ENCODE measurements at places on chromosomes 12 and 14.

DNA sequence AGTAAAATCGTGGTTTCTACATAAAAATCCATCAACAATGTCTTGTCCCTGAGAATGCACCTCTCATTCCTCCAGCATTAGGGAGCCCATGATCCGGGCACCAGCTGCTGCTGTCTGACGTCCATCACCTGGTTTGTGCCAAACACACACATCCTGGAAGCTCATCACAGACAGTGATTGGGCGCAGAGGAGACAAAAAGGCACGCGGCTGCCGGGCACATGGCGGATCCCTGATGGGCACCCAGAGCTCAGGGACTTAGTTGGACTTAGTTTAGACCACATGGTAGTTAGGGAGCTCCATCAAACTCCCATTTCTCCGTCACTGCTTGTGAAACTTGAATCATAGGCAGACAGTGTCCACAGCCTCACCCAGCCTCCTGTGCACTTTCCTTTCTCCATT is 1059.3 kb downstream of the TMEM121 start:
- DNase-seq: no peak

DNA sequence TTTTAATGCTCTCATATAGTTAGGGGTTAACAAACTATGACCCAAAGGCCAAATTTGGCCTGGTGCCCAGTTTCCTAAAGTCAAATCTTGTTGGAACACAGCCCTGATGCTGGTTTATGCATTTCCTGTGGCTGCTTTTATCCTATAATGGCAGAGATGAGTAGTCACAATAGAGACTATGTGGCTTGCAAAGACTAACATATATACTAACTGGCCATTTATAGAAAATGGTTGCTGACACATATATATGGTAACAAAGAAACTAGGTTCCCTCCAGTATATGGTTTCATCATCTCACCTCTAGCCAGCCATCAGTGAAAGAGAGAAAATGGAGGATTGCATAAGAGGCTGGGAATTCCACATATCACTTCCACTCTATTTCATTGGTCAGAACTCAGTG is 10.8 kb downstream of the NAV3 start:
- DNase-seq: no peak

DNA sequence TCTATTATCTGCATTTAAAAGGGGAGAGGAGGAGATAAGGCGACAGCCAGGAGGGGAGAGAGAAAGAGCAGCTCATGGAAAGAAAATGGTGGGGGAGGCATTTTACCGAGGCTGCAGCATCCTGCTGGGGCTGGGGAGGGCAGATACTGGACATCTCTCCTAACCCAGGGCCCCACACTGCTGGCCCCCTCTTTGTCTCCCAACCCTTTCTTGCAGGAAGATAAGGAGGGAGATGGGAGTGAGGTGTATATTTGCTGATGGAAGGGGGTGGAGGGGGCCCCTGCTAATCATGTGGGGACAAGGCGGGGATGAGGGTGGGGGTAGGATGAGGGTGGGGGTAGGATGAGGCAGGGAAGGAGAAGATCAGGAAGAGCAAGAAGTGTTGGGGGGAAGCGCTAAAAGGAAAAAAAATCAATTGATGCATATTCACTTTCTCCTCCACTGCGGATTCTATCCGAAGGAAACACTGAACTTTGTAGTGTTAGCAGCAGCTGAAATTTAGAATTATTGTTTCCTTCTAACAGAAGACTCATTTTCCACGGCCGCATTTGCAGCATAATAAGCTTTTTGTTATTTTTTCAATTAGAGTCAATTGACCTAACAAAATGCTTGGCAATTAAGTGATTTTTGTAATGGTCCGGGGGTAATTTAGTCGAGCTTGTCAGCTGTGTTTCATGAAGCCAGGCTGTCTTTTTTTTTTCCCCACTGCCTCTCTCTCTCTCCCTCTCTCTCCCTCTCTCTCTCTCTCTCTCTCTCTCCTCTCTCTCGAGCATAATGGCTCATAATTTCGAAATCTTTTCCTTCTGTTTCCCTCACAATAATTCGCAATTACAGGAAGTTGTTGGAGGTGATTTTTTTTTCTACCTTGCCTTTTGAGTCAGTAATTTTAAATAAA is 1134.6 kb downstream of the BCL11B start:
- DNase-seq: no peak

GRCh38 chr12:109250523-109250922 is 58.6 kb downstream of the FOXN4 start:
- DNase-seq: no peak

GRCh38 chr14:63510538-63510937 is 32.6 kb downstream of the PPP2R5E start:
- no peak for DNase-seq

DNA sequence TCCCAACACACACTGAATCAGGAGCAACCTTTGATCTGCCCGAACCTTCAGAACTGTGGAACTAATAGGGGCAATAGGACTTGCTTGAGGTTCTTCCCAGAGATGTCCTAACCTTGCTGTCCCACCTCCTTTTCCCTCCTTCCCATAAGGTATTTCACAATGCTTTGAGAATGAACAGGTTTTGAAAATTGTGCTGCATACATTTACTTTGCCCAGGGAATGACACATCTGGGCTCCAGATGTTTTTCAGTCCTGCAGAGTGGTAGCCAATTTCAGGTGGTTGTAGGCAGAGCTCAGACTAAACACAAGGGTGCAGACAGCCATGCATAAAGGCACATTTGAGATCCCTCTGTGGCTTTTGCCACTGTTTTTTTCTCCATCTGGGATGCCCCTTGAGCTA is 206.7 kb upstream of the PWP1 start:
- no peak for DNase-seq

GRCh38 chr12:102022286-102022685 is 39.5 kb downstream of the WASHC3 start:
- DNase-seq: no peak

DNA sequence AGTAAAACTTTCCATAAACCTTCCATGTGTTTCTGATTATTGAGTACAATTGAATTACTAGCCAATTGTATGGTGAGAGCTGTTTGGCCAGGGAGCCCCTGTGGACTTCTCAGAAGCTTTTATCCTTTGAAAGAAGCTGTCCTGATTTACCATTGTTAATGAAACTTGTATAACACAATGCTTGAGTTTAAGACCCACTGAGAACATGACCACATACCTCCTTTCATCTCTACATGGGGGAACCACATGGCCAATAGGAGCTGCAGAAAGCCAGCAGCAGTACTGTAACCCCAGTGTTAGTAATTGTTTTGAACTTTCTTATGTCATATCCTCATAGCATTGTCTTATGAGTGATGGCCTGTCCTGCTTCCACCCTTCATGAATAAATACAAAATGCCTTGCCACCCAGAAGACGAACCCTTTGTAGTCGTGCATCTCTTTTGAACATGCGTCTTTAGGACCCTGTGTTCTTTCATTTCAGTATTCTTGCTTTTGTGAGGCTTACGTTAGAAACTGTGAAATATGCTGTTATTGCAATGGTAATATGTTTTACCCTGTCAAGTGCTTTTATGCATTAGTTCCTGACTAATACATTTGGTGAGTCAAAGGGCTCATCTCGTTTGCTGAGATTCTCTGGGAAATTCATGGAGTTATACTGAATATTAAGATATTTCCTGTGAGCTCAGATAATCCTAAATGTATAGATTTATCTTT is 815.7 kb downstream of the NRXN3 start:
- DNase-seq: no peak

GRCh38 chr14:99250636-99251208 is 21.3 kb downstream of the BCL11B start:
- no peak for DNase-seq

GRCh38 chr14:105019861-105020814 is 745 bp downstream of the CDCA4 start:
- peak; percentile 30 for DNase-seq

DNA sequence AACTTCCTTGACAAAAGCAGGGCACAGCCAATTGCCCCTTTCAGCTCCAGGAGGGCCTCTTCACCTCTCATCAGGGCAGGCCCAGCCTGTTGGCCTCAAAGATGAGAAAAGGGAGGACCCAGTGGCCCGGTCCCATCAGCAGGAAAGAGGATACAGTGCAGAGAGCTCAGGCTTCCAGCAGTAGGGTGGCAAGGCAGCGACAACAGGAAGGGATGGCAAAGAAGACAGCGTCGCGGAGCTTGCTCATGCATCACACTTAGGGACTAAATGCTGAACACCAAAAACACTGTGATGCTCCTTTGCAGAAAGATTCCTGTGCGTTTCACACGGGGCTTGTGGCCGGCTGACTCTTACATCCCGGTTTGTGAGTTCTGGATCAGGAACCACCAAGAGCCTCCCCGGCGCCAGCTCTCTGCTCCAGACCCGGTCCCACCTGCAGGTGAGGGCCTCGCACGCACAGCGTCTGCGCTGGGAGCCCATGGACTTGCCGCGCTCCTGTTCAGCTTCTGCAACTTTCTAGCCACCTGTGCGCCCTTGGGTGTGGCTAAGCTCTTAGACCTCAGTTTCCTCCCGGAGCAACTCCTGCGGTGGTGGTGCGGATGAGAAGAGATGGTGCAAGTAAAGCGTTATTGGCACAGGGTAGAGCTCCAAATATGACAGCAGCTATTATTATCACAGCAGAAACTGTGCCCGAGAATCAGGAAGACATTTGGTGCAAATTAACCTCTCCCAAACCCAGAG is 15.3 kb upstream of the BCL7A start:
- no peak for DNase-seq

- DNase-seq: no peak
Observed at GRCh38 chr12:68240079-68240478, 13.3 kb downstream of the IL22 start.

DNA sequence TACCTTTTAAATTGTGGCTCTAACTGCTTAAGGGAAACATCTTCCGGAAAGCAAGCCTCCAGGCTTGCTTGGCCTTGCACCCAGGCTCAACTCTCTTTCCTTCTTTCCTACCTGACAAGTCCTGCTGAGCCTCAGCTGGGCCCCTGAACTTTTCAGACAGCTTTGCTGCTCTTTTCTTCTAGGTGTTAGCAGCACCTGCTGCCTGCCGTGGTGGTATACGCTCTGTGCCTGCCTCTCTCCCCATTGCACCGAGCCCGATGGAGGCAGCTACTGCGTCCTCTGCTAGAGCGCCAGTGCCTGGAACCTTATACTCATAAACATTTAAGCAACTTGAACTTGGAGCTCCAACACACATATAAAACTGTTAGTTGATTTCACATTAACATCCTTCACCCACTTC is 195.7 kb downstream of the ANO6 start:
- no peak for DNase-seq

DNA sequence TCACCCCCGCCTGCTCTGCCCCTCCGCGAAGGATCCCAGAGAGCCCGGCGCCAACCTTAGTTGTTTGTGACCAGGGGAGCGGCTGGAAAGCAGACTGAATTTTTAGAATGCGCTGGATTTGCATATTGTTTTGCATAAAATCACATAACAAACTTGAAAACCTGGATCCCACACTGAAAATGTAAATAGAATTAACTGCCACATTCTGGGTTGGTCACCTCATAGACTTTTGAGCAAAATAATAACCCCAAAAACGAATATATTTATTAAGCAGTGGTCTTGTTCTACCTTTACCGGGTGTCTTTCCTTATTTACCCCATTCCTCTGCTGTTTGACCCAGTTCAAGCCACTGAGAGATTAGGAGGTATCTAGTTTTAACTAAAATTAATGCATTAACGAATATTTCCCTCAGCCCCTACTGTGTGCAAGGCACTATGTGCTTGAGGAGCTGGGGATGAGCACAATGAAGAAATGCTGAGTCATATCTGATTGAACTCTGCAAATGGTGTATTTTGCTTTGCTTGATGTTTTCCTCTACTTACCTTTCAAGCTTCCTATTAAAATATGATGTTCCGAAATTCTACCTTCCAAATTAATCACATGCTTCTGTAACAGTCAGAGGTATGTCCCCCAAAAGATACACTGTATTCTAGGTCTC is 438 bp upstream of the EGLN3 start:
- DNase-seq: no peak

DNA sequence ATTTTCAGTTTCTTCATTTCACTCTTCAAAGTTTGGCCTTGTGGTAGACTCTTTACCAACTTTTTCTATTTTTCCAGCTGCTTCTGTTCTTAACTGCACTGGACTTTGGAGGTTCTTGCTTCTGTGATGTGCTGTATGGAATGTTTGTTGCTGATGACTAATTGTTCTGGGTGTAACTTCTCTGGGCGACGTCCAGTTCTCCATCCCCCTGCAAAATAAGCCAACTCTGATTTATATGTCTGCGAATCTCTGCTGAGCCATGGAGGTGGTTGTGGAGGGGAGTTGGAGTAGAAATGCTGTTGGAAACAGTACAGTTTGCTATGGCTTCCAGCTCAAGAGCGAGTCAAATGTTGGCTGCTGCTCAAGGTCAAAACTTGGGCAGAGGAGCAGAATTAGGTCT is 113.9 kb upstream of the DYRK2 start:
- no peak for DNase-seq

DNA sequence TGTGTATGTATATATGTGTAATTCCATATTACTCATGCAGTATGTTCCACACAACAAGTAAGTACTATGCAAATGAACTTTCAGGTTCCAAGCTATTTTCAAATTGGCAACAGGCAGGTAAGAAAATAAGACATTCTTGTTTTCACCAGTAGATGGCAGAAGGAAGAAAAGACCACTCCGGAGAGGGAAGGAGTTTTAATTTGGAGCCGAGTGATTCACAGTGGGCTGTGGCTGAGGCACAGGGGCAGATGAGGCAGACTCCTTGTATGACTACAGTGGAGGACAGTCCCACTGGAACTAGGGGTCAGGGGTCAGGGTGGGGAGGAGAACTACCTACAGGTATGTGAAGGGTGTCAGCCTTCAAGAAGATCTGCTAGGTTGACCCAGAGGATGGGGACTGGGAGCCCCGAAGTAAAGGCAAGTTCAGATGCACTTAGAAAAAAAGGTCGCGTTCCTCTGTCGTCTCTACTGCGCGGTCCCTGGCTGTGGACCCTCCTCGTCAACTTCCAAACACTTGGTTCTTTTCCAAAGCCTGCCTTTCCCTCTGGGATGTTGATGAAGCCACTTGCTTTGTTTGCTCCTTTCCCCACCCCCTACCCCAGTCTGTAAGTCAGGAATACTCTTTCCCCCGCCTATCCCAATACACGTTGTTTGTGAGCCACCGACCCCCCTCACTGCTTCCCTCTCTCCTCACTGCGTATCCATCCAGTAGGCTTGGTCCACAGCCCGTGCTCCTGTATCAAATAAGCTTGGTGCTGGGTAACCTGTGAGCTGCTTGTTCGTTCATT is 24.1 kb downstream of the DDX47 start:
- DNase-seq: no peak

DNA sequence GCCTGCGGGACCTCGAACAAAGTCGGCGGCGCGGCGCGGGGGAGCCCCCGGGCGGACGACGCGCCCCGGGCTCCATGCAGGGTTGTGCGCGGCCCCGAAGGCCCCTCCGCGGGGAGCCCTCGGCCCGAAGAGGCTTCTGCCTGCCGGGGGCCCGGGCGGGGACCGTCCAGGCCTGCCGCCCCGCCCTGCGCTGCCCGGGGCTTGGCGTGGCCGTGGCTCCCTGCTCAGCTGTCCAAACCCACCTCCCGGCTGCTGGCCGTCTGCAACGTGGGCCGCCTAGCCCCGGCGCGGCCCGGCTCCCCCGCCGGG is 670 bp downstream of the DYRK2 start:
- DNase-seq: no peak

DNA sequence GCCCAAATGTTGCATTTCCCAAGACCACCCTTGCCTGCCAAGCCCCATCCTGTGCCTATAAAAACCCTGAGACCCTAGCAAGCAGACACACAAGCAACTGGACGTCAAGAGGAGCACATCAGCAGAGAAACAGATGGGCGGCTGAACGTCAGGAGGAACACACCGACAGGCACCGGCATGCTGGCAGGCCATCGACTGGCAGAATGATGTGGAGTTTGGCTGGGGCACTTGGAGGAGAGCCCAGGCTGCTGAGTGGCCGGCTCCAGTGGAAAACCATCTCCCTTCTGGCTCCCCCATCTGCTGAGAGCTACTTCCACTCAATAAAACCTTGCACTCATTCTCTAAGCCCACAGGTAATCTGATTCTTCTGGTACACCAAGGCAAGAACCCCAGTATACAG is 130.1 kb downstream of the SLC41A2 start:
- no peak for DNase-seq

Data from stimulated activated CD8-positive, alpha-beta memory T cell treated with anti-CD3 and anti-CD28 coated beads, Interleukin-4, amount 100 ng/mL, for 1 hour (primary cell).